Fibroblast of gingiva (primary cell): ENCODE measurements at places on chromosomes 13 and 19.
A peak's percentile ranks its signal among the peaks of the same experiment; 100 is the strongest.

DNA sequence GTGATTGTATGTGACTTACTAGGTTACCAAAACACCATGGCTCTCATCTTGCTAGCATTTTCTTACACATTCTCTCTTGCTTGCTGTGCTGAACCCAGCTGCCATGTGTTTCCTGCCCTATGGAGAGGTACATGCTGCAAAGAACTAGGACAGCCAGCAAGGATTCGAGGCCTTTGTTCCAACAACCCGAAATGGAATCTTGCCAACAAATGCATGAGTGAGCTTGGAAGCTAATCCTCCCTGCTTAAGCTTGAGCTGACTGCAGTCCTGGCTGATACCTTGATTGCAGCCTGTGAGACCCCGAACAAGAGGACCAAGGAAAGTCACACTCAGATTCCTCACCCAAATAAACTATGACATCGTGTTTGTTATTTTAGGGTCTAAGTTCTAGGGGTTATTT is 651.2 kb downstream of the SLITRK6 start:
- DNase-seq, result no peak

- no peak for DNase-seq
Measured at GRCh38 chr19:23475477-23475876, 80.2 kb upstream of the ZNF91 start.

DNA sequence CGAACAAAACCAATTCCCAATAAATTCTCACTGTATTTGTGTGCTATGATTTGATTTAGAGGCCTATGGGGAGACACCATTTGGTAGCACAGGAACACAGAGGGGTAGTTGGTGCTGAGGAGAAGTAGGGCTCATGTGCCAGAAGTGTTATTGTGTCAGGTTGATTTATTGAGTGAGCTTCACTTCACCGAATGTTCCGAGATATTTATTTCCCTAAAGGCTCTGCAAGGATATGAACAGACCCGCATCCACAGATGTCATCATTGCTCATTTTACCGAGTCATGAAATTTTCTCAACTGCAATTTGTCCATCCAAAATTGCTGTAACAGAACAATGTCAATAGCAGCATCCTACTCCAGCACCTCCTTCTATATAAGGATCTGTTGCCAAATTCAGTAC is 69.5 kb downstream of the DACH1 start:
- no peak for DNase-seq

DNA sequence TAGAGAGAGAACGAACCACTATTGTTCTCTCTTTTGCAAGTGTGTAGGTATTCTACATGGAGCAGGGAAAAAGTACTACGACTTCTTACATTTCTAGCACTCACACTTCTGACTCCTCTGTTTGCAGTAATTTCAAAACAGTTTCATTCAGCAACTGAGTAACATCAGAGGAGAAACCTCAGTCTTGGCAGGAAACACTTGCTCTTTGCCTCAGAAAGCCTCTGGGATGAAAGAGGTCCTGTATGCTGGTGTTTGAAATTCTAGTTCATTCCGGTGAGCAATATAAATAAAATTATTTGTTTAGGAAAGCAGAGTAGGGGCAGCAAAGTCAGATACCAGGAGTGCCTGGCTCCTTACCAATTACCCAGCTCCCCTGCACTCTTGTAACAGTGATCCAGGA is 595.5 kb downstream of the TBC1D4 start:
- peak; percentile 64 for DNase-seq

- no peak for DNase-seq
Measured at GRCh38 chr13:47865883-47866282, 135.2 kb downstream of the SUCLA2 start.

DNA sequence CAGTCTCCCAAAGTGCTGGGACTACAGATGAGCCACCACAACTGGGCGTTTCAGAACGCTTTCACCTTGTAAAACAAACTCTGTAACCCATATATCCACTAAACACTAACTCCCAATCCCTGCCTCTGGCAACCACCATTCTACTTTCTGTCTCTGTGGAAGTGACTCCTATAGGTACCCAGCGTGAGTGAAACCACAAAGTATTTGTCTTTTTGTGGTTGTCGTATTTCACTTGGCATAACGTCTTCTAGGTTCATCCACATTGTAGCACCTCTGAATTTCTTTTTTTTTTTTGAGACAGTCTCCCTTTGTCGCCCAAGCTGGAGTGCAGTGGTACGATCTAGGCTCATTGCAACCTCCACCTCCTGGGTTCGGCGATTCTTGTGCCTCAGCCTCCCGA is 44.8 kb downstream of the BRD4 start:
- DNase-seq, result no peak

DNA sequence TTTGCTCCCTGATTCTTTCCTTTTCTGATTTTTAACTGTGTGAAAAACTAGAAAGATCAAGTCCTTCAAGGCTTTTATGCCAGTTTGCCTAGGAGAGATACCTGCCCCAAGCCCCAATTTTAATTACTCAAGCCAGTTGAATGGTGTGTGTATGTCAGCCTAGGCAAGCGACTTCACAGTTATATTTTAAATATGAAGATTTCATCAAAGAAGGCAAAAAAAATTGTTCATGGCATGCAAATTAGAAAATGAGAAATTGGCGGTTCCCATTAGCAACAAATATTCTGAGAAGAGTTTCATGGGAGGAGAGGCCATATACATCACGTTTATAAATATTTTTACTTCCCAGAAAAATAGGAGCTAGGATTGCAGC is 167.6 kb downstream of the SLC7A1 start:
- DNase-seq, result no peak

DNA sequence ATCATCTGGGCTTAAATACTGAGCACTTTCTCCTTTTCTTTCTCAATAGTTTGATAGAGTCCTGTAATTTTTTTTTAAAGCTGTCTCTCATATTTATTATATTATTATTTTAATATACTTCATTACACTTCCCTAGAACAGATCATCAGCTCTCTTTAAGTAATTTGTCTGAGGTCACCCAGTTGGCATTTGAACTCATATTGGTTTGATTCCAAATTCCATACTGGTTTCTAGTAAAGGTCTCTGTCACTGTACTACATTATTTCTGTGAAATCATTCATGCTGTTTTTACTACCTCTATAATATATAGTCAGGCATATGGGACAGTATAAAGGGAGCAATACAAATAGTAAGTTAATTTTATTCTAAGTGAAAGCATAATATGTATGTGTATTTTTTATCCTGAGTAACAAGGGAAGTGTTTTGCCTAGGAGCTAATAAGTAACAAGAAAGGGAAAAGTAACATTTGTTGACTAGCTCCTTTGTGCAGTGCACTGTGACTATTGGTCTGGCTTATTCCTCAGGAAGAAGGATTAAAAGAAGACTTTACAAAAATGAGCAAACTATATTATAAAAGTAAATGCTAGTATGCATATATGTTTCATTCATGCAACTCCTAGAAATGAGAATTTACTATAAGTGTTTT is 14.3 kb downstream of the LPAR6 start:
- no peak for DNase-seq

DNA sequence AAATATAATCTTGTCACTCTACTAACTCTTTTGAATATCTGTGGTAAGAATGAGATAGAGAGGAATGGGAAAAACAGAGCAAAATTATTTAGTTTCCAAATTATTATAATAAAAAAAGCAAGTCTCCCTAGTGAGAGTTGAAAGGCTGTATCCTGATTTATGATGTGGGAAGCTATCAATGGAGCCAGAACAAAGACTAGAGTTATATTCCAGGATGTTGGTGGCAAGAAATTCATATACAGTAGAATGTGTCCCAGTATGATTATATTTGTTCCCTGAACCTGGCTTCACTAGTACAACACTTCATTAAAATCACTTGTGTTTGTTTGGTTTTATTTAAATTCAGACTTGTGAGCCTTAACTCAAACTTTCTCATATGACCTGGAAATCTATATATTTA is 630.3 kb downstream of the GPC5 start:
- DNase-seq, result no peak

- peak; percentile 26 for DNase-seq
Measured at GRCh38 chr13:24233351-24233901, 72.9 kb downstream of the SPATA13 start.

GRCh38 chr13:63696055-63696454 is 2280.4 kb upstream of the PCDH20 start:
- peak; percentile 25 for DNase-seq

- DNase-seq, result no peak
Measured at GRCh38 chr13:85266771-85267170, 532.4 kb downstream of the SLITRK6 start.

DNA sequence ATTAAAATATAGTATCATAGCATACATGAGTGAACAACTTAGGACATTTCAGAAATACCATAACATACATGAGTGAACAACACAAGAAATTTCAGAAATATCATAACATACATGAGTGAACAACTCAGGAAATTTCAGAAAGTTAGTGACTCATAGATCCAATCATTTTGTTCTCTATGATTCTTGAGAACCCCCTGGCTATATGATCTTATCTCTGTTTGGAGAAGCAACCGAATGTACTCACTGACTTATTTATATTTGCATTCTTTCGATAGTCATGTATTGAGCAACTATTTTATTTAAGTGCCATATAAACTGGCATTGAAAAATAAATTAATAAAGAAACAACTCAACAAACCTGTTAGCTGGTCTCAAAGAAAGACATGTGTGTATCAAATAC is 251.1 kb downstream of the EFNB2 start:
- DNase-seq, result no peak

DNA sequence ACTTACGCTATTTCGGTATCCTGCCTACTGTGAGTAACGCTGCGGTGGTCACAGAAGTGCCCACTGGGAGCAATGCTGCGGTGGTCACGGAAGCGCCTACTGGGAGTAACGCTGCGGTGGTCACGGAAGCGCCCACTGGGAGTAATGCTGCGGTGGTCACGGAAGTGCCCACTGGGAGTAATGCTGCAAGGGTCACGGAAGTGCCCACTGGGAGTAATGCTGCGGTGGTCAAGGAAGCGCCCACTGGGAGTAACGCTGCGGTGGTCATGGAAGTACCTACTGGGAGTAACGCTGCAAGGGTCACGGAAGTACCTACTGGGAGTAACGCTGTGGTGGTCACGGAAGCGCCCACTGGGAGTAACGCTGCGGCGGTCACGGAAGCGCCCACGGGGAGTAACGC is 52.1 kb upstream of the SOX1 start:
- no peak for DNase-seq
